ENCODE measurements at places on chromosomes 16 and 17.

DNA sequence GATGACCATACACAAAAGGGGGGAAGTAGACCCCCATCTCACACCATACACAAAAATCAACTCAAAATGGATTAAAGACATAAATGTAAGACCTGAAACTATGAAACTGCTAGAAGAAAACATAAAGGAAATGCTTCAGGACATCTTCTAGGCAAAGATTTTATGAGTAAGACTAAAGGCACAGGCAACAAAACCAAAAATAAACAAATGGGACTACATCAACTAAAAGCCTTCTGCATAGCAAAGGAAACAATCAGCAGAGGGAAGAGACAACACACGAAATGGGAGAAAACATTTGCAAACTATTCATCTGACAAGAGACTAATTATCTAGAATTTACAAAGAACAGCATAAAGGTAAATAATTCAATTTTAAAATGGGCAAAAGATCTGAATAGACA, 152.1 kb downstream of the AXIN2 start:
- DNase-seq, result no peak

- no peak for DNase-seq
Measured at GRCh38 chr16:56362706-56363105, 62.6 kb downstream of the AMFR start.

- DNase-seq, result no peak
Measured at GRCh38 chr17:67015001-67015400, 29.4 kb upstream of the CACNG1 start.

GRCh38 chr17:27846042-27846655, 45.8 kb upstream of the NOS2 start:
- DNase-seq, result no peak

DNA sequence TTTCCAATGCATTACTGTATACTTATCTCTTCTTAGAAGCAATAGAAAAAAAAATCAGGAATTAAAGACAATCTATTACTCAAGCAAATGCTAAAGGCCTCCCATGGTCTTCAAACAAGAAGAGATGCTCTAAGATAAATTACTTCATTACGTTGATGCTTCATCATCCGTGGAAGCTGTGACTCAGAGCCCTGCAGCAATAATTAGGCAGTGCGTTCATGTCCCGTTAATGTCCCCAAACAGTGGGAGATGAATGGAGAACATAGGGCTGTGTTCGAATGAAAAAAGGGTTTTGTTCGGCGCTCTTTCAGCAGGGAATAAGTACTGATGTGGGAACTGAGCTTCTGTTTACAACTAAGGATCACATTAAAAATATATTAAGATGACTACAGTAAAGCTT, 15.9 kb upstream of the PDXDC1 start:
- no peak for DNase-seq

GRCh38 chr16:13919330-13919682, 648 bp upstream of the ERCC4 start:
- no peak for DNase-seq

DNA sequence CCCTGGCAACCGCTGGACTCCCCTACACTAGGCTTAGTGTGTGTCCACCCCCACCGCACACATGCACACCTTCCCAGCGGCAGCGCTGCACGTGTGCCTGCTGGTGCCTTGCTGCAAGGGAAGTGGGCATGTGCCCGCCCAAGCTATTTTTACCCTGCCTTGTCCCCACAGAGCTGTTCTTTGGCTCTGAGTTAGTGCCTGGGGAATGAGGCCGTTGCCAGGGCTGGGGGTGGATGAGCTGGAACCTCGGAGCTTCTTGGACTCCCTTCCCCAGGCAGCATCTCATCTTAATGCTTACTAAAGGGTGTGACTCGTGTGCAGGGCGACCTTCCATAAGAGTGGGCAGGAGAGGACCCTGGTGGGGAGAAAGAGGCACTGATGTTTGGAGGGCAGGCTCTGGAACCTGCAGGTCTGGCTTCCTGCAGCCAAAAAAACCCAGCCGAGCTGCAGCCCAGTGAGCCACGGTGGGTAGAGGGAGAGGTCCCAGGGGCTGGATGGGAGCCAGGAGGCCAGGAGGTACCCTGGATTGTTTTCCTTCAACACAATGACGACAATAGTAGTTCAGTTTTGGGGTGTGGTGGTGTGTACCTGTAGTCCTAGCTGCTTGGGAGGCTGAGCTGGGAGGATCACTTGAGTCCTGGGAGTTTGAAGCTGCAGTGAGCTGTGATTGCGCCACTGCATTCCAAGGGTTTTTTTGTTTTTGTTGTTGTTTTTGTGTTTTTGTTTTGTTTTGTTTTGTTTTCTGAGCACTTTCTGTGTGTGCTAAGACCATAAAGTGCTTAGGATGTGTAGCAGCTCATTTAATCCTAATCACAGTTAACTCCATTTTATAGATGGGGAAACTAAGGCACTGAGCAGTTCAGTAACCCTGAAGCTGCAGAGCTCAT, 119.1 kb downstream of the RAB11FIP4 start:
- DNase-seq, result no peak
